Motor neuron (in vitro differentiated cells): ENCODE measurements at places on chromosomes 4 and X. TPM values are rescaled to one million over a fixed set of nuclear protein-coding genes. Genes with fewer than 3 reads are reported as not detected.
A peak's percentile ranks its signal among the peaks of the same experiment; 100 is the strongest.

The AREG gene
- 0.92 and 1.6 TPM in 2 replicates for total RNA-seq

The ABLIM2 gene
- 18.7 and 19.2 TPM in 2 replicates for total RNA-seq

The NAT8L gene
- 8.1 and 11.3 TPM in 2 replicates for total RNA-seq

The PRKG2 gene
- 0.81 and 1.1 TPM in 2 replicates for total RNA-seq

The NXT2 gene
- 5.9 and 6.8 TPM in 2 replicates for total RNA-seq

The CLNK gene
- 0.07 TPM in 1 of 2 replicates, not detected in the other for total RNA-seq

The BTK gene
- total RNA-seq: 0.38 and 1.0 TPM in 2 replicates

GRCh38 chr4:82140422-82140821 is 233.4 kb downstream of the HNRNPD start:
- ATAC-seq: peak; percentile 59

GRCh38 chr4:159425737-159426305 is 322.9 kb downstream of the RAPGEF2 start:
- ATAC-seq: no peak

- ATAC-seq: no peak
Observed at GRCh38 chr4:143202824-143203223, 18.1 kb downstream of the USP38 start.

- ATAC-seq: no peak
Observed at GRCh38 chr4:11072463-11072862, 356.2 kb downstream of the HS3ST1 start.

GRCh38 chr4:165101641-165102040 is 11.0 kb downstream of the TMEM192 start:
- no peak for ATAC-seq

DNA sequence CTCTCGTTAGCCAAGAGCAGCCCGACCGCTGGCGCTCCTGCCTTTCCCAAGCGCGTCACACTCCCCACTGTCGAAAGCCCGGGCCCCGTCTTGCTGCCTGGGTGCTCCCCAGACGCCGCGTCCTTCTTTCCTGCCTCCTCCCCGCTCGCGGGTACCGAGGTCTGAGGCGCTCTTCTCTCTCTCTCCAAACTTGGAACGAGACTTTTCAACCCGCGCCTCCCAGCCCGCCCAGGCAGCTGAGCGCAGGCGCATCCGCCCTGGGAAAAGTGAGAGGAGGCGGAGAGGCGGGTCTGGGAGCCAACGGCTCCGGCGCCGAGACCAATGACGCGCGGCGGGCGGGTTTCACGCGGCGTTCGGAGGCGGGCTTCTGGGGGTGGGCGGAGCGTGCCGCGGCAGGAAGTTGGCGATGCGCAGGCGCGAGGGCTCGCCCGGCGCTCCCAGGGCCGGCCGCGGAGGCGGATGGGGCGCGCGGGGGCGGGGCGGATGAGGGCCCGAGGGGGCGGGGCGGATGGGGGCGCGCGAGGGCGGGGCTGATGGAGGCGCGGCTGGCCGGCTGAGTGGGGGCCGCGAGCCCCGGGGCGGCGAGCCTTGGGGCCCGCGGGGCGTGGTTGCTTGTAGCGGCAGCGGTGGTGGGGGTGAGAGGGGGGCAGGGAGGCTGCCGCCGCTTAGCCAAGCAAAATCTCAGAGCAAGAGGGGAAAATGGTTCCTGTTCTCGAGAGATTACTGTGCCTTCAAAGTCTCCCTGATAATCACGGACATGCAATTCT is at the start of gene RBBP7:
RBBP7 (minus strand) TSS at position 268 of the 767 bp plus-strand sequence. CDS start 309 bp downstream, outside the sequence.
- peak; percentile 82 for ATAC-seq

DNA sequence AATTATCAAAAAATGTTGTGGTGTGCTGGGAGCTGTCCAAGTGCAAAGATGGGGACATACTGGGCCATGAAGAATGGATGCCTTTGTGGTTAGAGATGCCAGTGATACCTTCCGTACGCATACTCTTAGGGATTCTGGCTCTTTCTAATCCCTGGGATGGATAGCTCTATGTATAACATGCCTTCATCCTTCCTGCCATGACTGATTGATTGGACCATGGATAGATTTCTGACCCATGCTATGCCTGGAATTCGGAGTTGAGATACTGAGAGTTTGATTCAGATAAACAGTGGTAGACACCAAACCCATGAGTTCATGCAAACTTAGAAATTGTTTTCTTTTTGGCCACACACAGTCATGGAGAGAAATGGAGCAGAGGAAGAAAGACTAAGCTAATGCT is 147.2 kb upstream of the WDFY3 start:
- no peak for ATAC-seq

DNA sequence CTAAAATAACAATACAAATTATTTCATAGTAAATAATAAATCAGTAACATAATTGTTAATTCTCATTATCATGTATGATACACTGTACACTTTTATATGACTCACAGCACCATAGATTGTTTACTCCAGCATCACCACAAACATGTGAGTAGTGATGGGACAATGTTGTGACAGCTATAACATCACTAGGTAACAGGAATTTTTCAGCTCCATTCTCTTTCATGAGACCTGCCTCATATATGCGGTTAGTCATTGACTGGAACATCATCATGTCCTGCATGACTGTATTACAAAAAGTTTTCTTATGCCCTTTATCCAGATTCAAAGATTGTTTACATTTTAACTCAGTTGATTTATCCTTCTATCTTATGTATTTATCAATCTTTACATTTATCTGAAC is 1530.0 kb downstream of the PCDH18 start:
- no peak for ATAC-seq

GRCh38 chrX:53684415-53685192 is 1.9 kb downstream of the HUWE1 start:
- ATAC-seq: no peak

- no peak for ATAC-seq
Observed at GRCh38 chr4:73743281-73743680, 2.9 kb downstream of the CXCL8 start.

- ATAC-seq: no peak
Observed at GRCh38 chr4:81356621-81357020, 115.1 kb downstream of the RASGEF1B start.

DNA sequence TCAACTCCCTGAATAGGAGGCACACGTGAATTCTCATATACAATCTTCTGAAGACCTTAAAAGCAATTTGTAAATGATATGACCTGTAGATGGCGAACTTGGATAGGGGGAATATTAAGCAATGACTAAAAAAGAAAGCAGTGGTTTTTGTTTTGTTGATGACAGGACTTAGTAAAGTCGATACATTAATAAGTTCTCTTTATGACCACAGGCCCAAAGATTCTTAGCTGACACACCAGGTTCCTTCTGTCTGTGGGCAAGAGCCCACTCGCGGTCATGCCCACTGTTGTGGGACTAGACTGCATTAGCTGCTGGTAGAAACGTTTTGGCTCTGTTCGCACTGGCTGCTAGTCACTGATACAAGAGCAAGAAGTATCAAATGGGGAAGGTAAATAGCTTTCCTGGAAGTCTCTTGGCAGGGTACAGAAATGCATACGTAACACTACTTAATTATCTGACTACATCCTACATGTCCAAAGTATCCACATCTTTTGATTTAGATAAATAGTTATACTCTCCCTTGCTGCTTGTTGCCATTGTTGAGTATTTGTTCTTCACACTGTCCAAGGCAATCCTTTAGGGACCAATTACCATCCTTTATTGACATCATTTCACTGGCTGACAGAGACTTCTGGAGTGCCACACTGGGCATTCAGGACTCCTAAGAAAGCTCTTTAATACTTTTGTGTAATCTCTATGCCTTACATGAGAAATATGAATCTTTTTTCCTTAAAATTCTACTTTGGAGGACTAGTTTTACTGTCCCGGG is 31.0 kb downstream of the ALPK1 start:
- ATAC-seq: peak; percentile 65

GRCh38 chr4:67327245-67328017 is 217.9 kb downstream of the CENPC start:
- peak; percentile 79 for ATAC-seq

DNA sequence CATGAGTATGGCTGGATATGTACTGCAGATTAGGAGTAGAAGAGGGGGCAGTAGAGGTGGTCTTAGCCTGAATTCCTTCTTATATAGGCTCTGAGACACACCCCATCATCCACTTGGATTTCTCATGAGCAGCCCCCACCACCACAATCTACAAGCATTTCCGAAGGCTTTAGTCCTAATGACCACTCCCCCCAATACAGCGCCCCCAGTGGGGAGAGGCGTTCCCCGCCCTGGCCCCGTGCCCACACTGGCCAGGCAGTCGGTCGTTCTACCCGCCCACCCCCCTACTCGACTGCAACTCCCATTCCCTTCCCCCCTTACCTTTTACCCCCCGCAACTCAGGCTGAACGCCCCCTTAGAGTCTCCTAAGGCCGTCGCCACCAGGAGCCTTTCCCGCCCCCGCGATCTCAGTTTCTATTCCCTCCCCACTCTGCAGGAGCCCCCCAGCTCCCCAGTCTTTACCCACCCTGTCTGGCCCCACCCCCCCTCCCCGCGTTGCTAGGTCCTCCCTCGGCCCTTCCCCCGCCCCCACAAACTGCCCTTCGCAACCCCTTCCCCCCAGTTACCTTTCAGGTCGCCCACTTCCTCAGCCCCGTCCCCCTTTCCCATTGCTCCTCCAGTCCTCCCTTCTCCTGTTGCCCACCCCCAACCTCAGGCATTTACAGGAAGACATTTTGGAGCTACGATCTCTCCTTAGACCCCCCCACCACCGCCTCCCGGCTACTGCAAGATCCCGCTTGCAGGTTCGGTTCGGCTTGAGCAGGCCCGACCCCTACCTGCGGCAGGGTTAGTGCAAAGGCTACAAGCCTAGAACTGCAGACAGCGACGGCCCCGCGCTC is 468 bp downstream of the ZMYM3 start:
- no peak for ATAC-seq

DNA sequence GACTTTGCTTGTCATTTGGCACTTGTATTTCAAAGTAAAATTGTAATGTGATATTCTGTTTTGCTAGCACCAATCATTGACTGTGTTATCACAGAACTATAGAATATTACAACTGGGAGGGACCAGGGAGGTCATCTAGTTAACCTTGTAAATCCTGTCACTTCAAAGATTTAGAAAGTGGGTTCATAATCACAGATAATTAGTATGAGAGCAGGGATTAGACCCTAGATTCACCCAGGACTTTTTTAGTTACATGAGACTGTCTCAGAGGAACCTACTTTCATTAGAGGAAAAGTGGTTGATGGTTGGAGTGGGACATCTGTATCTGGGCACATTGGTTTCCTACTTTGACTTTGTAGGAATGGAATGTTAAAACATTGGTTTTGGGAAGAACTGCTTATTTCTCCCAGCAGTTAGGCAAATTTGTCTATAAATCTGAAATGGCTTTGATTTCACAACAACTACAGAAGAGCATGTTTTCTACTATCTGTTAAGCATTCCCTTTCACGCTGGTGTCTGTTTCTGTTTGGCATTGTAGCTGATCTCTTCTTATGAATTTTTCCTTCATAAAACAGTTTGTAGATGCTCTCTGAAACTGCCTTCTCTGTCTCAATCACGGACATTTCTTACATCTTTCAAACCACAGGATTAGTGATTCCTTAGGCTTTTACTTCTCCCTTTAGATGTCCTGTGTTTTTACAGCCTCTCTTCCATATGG is 144.1 kb downstream of the DIPK2B start:
- no peak for ATAC-seq

DNA sequence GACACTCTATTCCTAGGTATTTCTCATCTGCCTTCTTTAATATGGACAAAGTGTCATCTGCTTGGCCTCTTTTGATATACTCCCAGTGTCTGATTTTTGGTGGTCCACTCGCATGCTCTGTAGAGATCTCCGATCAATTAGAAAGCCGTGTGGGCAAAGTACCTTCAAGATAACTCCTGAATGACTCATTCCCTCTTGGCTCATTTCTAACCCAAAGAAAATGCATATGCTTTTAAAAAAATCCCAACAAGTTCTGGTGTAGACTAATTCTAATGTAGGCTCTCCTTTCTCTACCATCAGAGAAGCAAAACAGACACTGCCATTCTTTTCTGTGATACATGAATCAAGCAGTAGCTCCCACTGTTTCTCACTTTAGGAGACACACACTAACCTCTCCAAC is 714.9 kb upstream of the ADGRL3 start:
- no peak for ATAC-seq

DNA sequence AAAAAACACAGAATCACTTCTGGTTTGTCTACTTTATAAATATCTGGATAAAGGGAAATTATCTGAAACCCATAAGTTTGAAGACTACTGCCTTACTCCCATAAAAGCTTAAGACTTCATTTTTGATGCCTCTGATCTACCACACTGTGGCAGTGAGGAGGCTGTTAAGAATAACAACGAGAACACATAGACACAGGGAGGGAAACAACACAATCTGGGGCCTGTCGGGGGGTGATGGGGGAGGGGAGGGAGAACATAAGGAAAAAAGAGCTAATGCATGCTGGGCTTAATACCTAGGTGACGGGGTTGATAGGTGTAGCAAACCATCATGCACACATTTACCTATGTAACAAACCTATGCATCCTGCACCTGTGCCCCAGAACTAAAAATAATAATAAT is 573.7 kb downstream of the GBA3 start:
- ATAC-seq: no peak

DNA sequence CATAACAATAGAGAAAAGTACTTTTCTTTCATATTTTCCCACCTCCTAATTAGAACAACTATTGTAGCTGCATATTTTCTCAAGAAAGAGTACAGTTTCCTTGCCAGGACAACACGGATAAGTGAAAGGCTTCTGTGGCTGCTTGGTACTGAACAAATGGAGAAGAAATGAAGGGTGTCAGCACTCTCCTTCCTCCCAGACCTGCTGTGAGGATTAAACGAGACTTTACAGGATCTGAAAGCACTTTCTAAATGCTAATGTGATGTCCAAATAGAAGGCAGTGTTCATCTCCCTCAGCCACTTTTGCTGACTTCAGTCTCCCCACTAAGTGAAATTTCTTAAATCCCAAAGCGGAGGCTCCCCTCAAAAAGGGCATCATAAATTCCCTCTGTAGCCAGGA is 13.9 kb downstream of the NIPAL1 start:
- ATAC-seq: no peak
